ENCODE measurements at places on chromosomes 6 and 20.

GRCh38 chr20:1368448-1369199 is 24.2 kb downstream of the FKBP1A start:
- no peak for DNase-seq
- peaks cover 8% of the 10 kb centered on the region for H3K4me1 ChIP-seq
- no peak overlapping the region for H3K4me3 ChIP-seq
- no peaks in the 10 kb centered on the region for H3K27me3 ChIP-seq
- H3K27ac ChIP-seq: no peak overlapping the region

- no peak overlapping the region for H3K27ac ChIP-seq
- no peaks in the 10 kb centered on the region for H3K36me3 ChIP-seq
- no peak for DNase-seq
- H3K27me3 ChIP-seq: no peaks in the 10 kb centered on the region
Observed at GRCh38 chr6:51396583-51396982, 577.9 kb downstream of the TFAP2B start.

DNA sequence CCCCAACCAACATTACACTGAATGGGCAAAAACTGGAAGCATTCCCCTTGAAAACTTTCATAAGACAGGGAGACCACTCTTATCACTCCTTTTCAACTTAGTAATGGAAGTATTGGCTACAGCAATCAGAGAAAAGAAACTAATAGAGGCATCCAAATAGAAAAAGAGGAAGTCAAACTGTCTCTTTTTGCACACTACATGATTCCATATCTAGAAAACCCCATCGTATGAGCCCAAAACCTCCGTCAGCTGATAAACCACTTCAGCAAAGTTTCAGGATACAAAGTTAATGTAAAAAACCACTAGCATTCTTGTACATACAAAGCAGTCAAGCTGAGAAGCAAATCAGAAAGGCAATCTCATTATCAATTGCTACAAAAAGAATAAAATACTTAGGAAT is 580.4 kb upstream of the PTCHD4 start:
- H3K4me1 ChIP-seq: no peaks in the 10 kb centered on the region
- no peak for DNase-seq
- no peaks in the 10 kb centered on the region for H3K27me3 ChIP-seq
- H3K36me3 ChIP-seq: peaks cover 8% of the 10 kb centered on the region

GRCh38 chr6:56399250-56399671 is 151.9 kb upstream of the COL21A1 start:
- H3K27ac ChIP-seq: no peak overlapping the region
- DNase-seq: no peak
- H3K4me1 ChIP-seq: no peaks in the 10 kb centered on the region
- H3K36me3 ChIP-seq: peaks cover 8% of the 10 kb centered on the region
- no peak overlapping the region for H3K4me3 ChIP-seq

DNA sequence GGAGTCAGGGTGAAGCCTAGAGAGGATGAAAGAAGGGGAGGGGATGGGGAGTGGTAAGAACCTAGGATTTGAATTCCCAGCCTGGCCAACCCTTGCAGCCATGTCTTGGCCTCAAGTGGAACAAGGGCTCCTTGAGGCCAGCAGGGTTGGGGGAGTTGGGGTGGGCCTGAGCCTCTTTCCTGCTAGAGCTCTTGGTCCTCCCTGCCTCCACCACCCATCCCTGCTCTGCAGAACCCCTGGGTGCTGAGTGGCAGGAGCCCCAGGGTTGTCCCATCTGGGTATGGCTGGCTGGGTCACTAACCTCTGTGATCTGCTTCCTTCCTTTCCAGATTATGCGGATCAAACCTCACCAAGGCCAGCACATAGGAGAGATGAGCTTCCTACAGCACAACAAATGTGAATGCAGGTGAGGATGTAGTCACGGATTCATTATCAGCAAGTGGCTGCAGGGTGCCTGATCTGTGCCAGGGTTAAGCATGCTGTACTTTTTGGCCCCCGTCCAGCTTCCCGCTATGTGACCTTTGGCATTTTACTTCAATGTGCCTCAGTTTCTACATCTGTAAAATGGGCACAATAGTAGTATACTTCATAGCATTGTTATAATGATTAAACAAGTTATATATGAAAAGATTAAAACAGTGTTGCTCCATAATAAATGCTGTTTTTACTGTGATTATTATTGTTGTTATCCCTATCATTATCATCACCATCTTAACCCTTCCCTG is 8.3 kb downstream of the VEGFA start:
- no peak overlapping the region for H3K27ac ChIP-seq
- no peak overlapping the region for H3K4me3 ChIP-seq
- no peak for DNase-seq
- peaks cover 20% of the 10 kb centered on the region for H3K4me1 ChIP-seq
- H3K36me3 ChIP-seq: peaks cover 8% of the 10 kb centered on the region

GRCh38 chr20:7924692-7925091 is 15.6 kb downstream of the HAO1 start:
- no peak overlapping the region for H3K4me3 ChIP-seq
- no peak overlapping the region for H3K27ac ChIP-seq
- H3K4me1 ChIP-seq: no peaks in the 10 kb centered on the region
- peaks cover 11% of the 10 kb centered on the region for H3K27me3 ChIP-seq
- no peak for DNase-seq

DNA sequence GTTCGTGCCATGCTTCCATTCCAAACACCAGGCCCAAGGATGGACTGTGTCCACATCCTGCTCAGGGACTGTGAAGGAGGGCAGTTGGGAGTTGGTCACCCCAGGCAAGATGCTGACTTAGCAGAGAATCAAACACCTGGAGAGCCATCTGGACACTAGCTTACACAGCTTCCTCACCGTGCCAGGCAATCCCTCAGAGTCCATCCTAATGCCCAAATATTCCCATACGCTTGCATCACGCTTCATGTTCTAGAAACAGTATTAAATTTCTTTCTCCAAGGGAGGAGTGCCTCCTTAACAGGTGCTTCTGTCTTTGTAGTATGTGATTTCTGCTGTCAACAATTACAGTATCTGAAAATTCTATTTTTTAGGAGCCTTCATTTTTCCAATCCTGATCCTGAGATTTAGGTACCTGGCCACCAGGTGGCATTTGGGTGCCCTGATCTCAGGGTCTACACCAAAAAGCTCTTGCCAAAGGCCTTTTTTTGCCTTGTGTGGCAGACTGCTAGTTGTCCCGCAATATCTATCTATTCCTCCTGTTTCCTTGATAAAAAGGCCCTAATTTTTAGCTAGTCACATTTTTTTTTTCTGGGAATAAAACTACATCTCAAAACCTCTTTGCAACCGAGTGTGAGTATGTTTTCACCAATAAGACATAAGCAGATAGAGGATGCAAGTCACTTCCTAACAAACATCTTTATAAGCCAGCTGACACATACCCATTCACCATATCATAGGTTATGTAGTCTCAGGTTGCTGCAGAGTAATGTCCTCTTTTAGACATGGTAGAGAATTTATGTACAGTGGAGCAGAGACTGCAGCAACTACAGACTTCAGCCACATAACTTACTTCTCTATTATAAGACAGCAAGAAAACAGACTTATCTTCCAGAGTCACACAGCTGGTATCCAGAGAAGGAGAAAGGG is 85.0 kb downstream of the PREP start:
- H3K4me1 ChIP-seq: peaks cover under 1% of the 10 kb centered on the region
- DNase-seq: no peak
- no peaks in the 10 kb centered on the region for H3K27me3 ChIP-seq
- peaks cover 12% of the 10 kb centered on the region for H3K36me3 ChIP-seq
- no peak overlapping the region for H3K4me3 ChIP-seq
- H3K27ac ChIP-seq: no peak overlapping the region

- peak overlapping the region; percentile 10 for H3K27ac ChIP-seq
- no peak overlapping the region for H3K4me3 ChIP-seq
- H3K4me1 ChIP-seq: peaks cover 19% of the 10 kb centered on the region
Observed at GRCh38 chr20:17771206-17772004, 71.6 kb downstream of the BANF2 start.

DNA sequence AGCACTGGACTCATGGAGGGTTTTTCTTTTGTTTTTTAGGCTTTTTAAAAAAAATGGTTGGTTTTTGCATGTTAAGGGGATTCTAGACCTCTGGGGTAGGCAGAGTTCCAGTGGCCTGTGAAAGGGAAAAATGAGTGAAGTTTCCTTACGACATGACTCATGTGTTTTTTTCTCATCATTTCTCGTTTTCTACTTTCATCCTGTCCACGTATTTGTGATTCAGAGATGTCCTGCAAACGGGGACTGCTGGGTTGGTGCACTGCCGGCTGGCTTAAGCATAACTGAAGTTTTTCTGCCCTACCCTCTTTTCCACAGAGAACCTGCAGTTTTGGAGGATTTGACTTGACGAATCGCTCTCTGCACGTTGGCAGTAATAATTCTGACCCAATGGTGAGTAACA is 182.3 kb downstream of the SASH1 start:
- H3K27ac ChIP-seq: no peak overlapping the region
- no peak for DNase-seq
- peaks cover 44% of the 10 kb centered on the region for H3K36me3 ChIP-seq
- H3K4me3 ChIP-seq: no peak overlapping the region
- H3K27me3 ChIP-seq: no peaks in the 10 kb centered on the region

GRCh38 chr6:113610377-113610988 is 246.7 kb upstream of the MARCKS start:
- H3K4me1 ChIP-seq: peaks cover 25% of the 10 kb centered on the region
- no peak overlapping the region for H3K27ac ChIP-seq
- H3K4me3 ChIP-seq: no peak overlapping the region
- H3K36me3 ChIP-seq: no peaks in the 10 kb centered on the region
- no peak for DNase-seq

- H3K27ac ChIP-seq: no peak overlapping the region
- no peaks in the 10 kb centered on the region for H3K27me3 ChIP-seq
Observed at GRCh38 chr6:22399693-22400092, 102.9 kb upstream of the PRL start.

DNA sequence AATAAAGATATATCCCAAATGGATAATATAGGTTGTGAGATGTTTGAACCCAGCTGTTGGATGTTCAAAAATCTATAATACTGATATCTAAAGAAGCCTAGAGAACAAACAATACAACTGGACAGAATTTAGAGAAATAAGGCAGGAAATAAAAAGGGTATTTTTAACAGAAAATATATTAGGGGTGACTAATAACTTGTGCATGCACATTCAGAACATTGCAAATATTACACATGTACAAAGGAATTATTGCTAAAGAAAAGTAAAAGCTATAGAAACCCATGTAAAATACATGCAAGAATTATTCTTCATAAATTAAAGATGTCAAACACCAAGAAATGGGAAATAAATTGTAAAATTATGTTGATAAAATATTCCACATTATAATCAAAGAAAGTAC is 32.7 kb upstream of the HCRTR2 start:
- H3K36me3 ChIP-seq: no peaks in the 10 kb centered on the region
- no peak overlapping the region for H3K4me3 ChIP-seq
- H3K27ac ChIP-seq: no peak overlapping the region
- no peaks in the 10 kb centered on the region for H3K27me3 ChIP-seq

DNA sequence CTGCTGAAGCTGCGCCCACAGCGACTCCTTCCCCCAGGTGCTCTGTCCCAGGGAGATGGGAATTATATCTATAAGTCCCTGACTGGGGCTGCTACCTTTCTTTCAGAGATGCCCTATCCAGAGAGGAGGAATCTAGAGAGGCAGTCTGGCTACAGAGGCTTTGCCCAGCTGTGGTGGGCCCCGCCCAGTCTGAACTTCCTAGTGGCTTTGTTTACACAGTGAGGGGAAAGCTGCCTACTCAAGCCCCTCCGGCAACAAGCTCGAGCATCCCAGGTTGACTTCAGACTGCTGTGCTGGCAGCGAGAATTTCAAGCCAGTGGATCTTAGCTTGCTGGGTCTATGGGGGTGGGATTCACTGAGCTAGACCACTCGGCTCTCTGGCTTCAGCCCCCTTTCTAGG is 152.5 kb upstream of the MAP3K7 start:
- no peaks in the 10 kb centered on the region for H3K36me3 ChIP-seq
- DNase-seq: no peak
- no peaks in the 10 kb centered on the region for H3K4me1 ChIP-seq
- H3K27ac ChIP-seq: no peak overlapping the region

- no peak overlapping the region for H3K27ac ChIP-seq
- no peaks in the 10 kb centered on the region for H3K36me3 ChIP-seq
- no peak overlapping the region for H3K4me3 ChIP-seq
Observed at GRCh38 chr6:75213732-75214131, 7.9 kb upstream of the COL12A1 start.

DNA sequence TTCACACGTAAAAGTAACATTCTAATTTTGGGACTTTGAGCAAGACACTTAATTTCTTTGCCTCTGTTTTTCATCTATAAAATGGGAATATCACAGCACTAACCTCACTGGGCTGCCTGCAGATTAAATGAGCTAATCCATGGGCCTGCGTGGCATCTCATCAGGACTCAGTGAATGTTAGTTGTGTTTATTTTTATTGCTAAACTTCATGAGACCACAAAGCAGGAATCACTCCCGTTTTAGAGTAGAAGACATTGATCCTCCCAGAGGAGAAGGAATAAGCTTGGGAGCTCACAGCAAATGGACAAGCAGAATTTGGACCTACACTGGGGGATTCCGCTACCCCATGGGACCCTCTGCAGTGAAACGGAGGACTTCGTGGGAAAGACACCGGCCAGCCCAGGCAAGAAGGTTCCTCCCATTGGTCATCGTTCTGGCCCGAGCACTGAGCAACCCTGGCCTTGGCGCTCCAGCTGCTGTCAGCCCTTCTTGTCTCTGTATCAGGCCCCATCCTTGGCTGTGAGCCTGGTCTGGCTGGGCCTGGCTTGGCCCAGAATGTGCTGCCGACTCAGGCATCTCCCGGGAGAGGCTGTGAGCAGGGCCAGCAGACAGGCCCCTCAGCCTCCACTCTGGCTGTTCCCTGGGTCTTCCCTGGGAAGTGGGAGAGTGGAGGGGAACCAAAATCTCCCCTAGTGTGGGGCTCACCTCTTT is 79.8 kb downstream of the NFATC2 start:
- H3K4me3 ChIP-seq: no peak overlapping the region
- H3K4me1 ChIP-seq: no peaks in the 10 kb centered on the region
- no peak for DNase-seq
- H3K27ac ChIP-seq: no peak overlapping the region
- no peaks in the 10 kb centered on the region for H3K36me3 ChIP-seq

- peak; percentile 67 for DNase-seq
- peak overlapping the region; percentile 9 for H3K27ac ChIP-seq
- H3K36me3 ChIP-seq: no peaks in the 10 kb centered on the region
- H3K4me3 ChIP-seq: no peak overlapping the region
Observed at GRCh38 chr20:60057123-60057865, 99.1 kb downstream of the CDH26 start.

DNA sequence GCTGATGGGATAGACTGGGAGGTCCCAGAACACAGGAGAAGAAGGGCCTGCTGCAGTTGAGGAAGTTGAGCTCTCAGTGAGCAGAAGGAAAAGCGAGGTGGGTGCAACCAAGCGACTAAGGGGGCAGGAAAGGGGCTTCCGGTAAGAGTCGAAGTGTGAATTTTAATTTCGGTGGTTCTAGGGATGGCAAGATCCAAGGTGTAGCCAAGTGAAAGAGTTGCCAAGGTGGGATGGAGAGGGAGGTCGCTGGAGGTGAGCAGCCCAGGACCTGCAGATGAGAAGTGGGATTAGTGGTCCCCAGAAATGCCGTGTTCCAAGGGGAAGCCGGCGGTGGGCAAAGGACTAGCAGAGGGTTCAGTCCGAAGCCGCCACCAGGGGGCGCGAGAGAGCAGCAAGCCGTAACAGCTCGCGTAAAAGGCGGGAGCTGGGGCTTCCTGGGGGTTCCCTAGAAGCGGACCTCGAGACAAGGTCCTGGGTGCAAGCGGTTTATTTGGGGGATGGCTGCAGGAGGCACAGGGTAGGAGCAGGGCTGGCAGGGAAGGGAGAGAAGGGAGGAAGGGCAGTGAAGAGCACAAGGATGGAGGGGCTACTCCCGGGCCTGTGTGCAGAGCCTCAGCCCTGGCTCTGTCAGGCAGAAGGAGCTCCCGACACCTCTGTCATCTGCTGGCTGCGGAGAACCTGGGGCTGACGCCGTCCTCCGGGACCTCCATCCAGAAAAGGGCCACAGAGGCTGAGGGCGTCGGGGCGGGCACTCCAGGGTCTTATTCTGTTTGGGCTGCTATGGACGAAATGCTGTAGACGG is 103.6 kb downstream of the PAX1 start:
- no peak overlapping the region for H3K27ac ChIP-seq
- peak; percentile 74 for DNase-seq
- H3K27me3 ChIP-seq: peaks cover 62% of the 10 kb centered on the region
- H3K4me3 ChIP-seq: no peak overlapping the region
- no peaks in the 10 kb centered on the region for H3K4me1 ChIP-seq

Measured in neural crest cell (in vitro differentiated cells).